ENCODE measurements at places on chromosomes 11 and 22. TPM values are rescaled to one million over a fixed set of nuclear protein-coding genes. Genes with fewer than 3 reads are reported as not detected.

The MUC5B gene
- not detected for total RNA-seq

The UBQLNL gene
- 0.60 TPM for total RNA-seq

The RBFOX2 gene
- total RNA-seq, result 1.1 TPM

The KCTD14 gene
- 0.22 TPM for total RNA-seq

The OPCML gene
- total RNA-seq, result not detected

The POTEH gene
- total RNA-seq, result not detected

Data from activated naive CD8-positive, alpha-beta T cell treated with anti-CD3 and anti-CD28 coated beads, Interleukin-2, amount 10 ng/mL, durations not matched to agents 7 days and 5 days (primary cell).